DMS79 treated with DMSO at 0.1 percent for 48 hours (cell line): ENCODE measurements at places on chromosomes 5 and 9.

GRCh38 chr5:177507596-177508220 is 1.9 kb downstream of the DOK3 start:
- no peak for DNase-seq

- no peak for DNase-seq
These were observed 51.7 kb downstream of the GPBP1 start for GRCh38 chr5:57225553-57225952.

GRCh38 chr5:160824301-160825001 is 27.6 kb downstream of the ATP10B start:
- no peak for DNase-seq

GRCh38 chr9:109775516-109775915 is 4.5 kb upstream of the PALM2AKAP2 start:
- DNase-seq: no peak

- no peak for DNase-seq
These were observed 94.3 kb upstream of the NR3C1 start for GRCh38 chr5:143497749-143498148.

- no peak for DNase-seq
These were observed 51.1 kb downstream of the MPDZ start for GRCh38 chr9:13228431-13228830.

GRCh38 chr5:143916451-143916850 is 104.5 kb downstream of the HMHB1 start:
- DNase-seq: no peak

- DNase-seq: no peak
These were observed 193.0 kb downstream of the DMAC1 start for GRCh38 chr9:7606591-7606990.
